Activated CD8-positive, alpha-beta memory T cell treated with anti-CD3 and anti-CD28 coated beads, Interleukin-2, amount 10 ng/mL, durations not matched to agents 7 days and 5 days (primary cell): ENCODE measurements at places on chromosomes 12 and 14. TPM values are rescaled to one million over a fixed set of nuclear protein-coding genes. Genes with fewer than 3 reads are reported as not detected.

The KTN1 gene
- 92.3 TPM for total RNA-seq

The LRTM2 gene
- total RNA-seq, result not detected

The DDX54 gene
- 71.5 TPM for total RNA-seq

The NRXN3 gene
- total RNA-seq, result not detected

The POLE2 gene
- 39.9 TPM for total RNA-seq

GRCh38 chr12:4445156-4446101 is at the start of gene FGF6:
FGF6 (minus strand) TSS chr12:4445815; CDS start chr12:4445570, 245 bp downstream.
- DNase-seq, result no peak

DNA sequence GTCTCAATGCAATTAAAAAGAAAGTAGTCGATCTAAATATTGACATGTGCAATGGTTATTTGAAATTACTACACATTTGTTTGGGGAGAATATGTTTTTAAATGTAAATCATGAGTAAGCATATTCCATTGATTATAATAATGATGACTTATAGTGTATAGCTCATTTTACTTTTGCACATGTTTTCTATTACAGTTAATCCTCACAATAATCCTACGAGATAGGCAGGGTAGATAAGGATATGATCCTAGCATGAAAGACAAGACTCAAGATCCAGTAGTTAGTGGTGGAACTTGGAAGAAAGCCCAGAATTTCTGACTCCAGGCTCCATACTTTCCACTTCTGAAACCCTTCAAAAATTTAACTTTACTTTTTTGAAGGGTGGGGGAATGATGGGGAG is 94.0 kb downstream of the NAV3 start:
- no peak for DNase-seq

- no peak for DNase-seq
These were observed 41.5 kb upstream of the DYNC1H1 start for GRCh38 chr14:101922866-101923265.

DNA sequence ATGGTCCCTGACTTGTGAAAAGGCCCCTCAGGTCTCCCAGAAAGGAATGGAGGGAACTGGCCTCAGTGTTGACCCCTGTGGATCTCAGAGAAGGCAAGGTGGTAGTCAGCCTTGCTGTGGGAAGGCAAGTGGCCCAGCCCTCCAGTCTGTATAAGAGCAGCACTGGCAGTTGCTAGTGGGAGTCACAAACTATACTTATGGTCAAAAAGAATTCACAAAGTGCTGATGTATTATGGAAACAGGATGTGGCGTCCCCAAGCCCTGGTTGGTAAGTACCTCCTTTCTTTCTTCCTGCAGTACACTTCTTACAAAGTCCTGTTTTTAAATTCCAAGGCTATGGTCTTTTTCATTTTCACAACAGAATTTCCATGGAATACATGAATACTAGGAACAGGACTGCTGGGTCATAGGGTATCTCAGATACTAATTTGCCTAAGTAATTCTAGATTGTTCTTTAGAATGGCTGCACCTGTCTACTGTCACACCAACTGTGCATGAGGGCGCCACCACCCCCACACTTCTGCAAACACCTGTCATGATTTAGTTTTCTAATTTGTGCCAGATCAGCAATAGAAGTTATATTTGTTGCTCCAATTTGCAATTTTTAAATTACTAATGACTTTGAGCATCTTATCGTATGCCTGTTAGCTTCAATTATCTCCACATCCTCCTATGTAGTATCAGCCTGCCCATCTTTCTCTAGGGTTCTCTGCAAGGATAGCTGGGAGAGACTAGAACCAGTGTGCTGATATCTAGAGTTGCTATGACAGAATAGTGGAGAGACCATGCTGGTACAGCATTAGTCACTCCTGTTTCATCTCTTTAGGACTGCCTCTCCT is 40.7 kb upstream of the TMEM263 start:
- peak; percentile 80 for DNase-seq

DNA sequence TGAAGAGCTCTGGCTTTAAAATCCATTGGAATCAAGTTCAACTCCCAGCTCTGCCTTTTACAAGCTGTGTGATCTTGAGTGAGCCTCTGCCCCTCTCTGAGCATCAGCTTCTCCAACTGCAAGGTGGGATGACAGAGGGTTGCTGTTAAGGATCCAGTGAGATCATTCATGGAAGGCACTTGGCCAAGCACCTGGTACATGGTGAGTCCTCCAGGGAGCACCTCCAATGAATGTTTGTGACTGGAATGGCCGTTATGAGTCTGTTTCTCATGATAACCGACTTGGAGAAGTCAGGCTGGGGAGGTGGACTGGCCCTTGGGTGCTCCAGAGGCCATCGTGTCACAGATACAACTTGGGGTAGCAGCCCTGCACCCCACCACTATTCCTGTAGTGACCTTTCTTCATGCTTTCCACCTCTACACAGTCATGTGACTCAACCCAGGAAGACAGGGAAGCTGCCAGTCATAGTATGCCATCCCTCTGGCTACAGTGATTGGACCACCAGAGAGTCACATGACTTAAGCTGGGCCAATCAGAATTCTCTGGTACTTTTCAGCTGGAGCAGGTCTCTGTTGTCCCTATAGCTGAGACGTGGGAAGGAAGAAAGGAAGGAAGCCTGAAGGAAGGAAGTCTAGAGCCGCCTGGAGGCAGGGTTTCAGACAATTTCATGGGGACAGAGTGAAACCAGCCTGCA is 146.5 kb upstream of the MYL2 start:
- DNase-seq, result no peak

GRCh38 chr14:26377150-26377549 is 220.7 kb downstream of the NOVA1 start:
- DNase-seq, result no peak

DNA sequence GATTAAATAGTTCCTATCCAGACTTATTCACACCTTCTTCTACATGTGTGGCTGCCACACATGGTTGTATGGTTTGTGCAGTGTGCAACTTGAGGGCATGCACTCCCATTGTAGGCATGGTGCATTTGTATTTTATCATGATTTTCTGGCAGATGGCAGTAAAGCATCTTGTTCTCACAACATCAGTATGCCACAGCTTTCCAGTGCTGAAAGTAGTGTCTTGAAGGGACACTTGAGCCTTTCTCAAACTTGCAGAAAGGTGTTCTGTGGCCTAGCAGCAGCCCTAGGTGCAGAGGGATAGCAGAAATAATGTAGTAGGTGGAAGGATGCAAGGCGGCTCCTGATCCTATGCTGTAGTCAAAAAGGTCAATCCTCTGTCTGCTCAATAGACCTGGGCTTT is 72.9 kb downstream of the LMNTD1 start:
- DNase-seq, result no peak

GRCh38 chr14:68254669-68255527 is 435.3 kb downstream of the RAD51B start:
- no peak for DNase-seq

- DNase-seq, result no peak
These were observed 103.0 kb downstream of the PEBP1 start for GRCh38 chr12:118238888-118239287.

GRCh38 chr12:100229036-100229635 is 28.5 kb downstream of the ACTR6 start:
- no peak for DNase-seq

DNA sequence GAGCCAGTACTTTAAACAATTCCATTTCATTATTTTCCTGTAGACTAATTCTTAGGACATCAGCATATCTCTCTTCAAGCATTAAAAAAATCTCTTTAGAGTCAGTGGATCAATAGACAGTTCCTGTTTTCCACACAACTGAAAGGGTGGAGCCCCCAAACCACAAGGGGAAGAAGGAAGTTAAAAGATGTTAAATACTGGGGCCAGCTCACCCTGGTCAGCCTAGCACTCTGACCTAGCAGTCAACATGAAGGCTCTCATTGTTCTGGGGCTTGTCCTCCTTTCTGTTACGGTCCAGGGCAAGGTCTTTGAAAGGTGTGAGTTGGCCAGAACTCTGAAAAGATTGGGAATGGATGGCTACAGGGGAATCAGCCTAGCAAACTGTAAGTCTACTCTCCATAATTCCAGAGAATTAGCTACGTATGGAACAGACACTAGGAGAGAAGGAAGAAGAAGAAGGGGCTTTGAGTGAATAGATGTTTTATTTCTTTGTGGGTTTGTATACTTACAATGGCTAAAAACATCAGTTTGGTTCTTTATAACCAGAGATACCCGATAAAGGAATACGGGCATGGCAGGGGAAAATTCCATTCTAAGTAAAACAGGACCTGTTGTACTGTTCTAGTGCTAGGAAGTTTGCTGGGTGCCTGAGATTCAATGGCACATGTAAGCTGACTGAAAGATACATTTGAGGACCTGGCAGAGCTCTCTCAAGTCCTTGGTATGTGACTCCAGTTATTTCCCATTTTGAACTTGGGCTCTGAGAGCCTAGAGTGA is at the start of gene LYZ:
Gene LYZ, plus strand, starts transcription at position 220 of the 777 bp plus-strand sequence. Its CDS starts 28 bp downstream, at position 248.
- no peak for DNase-seq

- no peak for DNase-seq
These were observed 671.0 kb downstream of the VRK1 start for GRCh38 chr14:97468220-97468619.
